ENCODE measurements at places on chromosomes 2 and 18.

- no peak overlapping the region for H3K27ac ChIP-seq
- no peak for DNase-seq
- H3K27me3 ChIP-seq = peaks cover 38% of the 10 kb centered on the region
- H3K4me3 ChIP-seq = no peak overlapping the region
- H3K36me3 ChIP-seq = no peaks in the 10 kb centered on the region
- no peaks in the 10 kb centered on the region for H3K4me1 ChIP-seq
These were observed 233.8 kb upstream of the SKOR2 start for GRCh38 chr18:47485221-47485797.

DNA sequence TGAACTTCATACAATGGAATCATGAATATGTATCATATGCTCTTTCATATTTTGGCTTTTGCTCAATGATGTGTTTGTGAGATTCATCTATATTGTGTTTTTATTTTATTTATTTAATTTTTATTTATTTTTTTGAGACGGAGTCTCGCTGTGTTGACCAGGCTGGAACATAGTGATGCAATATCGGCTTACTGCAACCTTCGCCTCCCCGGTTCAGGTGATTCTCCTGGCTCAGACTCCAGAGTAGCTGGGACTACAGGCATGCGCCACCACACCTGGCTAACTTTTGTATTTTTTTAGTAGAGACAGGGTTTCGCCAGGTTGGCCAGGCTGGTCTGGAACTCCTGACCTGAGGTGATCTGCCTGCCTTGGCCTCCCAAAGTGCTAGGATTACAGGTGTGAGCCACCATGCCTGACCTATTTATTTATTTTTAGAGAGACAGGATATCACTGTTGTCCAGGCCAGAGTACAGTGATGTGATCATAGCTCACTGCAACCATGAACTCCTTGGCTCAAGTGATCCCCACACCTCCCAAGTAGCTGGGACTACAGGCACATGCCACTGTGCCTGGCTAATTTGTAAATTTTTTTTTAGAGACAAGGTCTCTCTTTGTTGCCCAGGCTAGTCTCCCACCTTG is 74.5 kb downstream of the TET3 start:
- DNase-seq = no peak
- peaks cover 26% of the 10 kb centered on the region for H3K36me3 ChIP-seq
- H3K4me1 ChIP-seq = peaks cover 4% of the 10 kb centered on the region
- H3K4me3 ChIP-seq = no peak overlapping the region
- no peaks in the 10 kb centered on the region for H3K27me3 ChIP-seq

DNA sequence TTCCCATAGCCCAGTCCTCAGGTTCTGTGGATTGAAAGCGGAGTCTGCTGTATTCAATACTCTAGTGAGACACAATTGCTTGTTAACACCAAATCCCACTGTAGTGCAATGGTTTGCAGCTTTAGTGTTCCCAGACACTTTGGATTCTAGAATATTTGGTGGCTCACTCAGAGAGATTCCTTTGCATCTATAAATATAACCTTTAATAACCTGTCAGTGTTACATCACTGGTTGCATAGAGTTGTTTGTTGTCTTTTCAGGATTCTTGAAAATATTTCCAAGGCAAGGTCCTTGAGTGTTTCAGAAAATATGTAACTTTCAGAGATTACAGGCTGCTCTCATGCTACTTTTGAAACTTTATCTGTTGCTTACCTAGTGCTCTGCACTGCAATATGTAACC is 157.5 kb downstream of the ZEB2 start:
- no peaks in the 10 kb centered on the region for H3K27me3 ChIP-seq
- peaks cover 23% of the 10 kb centered on the region for H3K4me1 ChIP-seq
- no peaks in the 10 kb centered on the region for H3K36me3 ChIP-seq
- H3K27ac ChIP-seq = no peak overlapping the region

GRCh38 chr2:102147935-102148334 is 5.4 kb downstream of the IL1R1 start:
- H3K27ac ChIP-seq = no peak overlapping the region
- H3K27me3 ChIP-seq = peaks cover 20% of the 10 kb centered on the region
- H3K4me1 ChIP-seq = no peaks in the 10 kb centered on the region
- DNase-seq = no peak

GRCh38 chr18:28152754-28153153 is 24.2 kb downstream of the CDH2 start:
- peaks cover 4% of the 10 kb centered on the region for H3K36me3 ChIP-seq
- H3K4me3 ChIP-seq = peak overlapping the region; percentile 52
- no peak for DNase-seq
- peak overlapping the region; percentile 54 for H3K27ac ChIP-seq
- peaks cover 86% of the 10 kb centered on the region for H3K4me1 ChIP-seq
- no peaks in the 10 kb centered on the region for H3K27me3 ChIP-seq

GRCh38 chr2:53958443-53958842 is 12.3 kb downstream of the PSME4 start:
- DNase-seq = no peak
- H3K36me3 ChIP-seq = no peaks in the 10 kb centered on the region
- H3K27me3 ChIP-seq = no peaks in the 10 kb centered on the region
- no peak overlapping the region for H3K27ac ChIP-seq

GRCh38 chr2:25129901-25130520 is 38.4 kb downstream of the POMC start:
- H3K36me3 ChIP-seq = peaks cover 5% of the 10 kb centered on the region
- H3K27ac ChIP-seq = no peak overlapping the region
- no peaks in the 10 kb centered on the region for H3K27me3 ChIP-seq
- H3K4me1 ChIP-seq = peaks cover 18% of the 10 kb centered on the region
- H3K4me3 ChIP-seq = no peak overlapping the region
- DNase-seq = no peak

GRCh38 chr2:121386707-121387106 is 101.7 kb upstream of the TFCP2L1 start:
- DNase-seq = no peak
- no peaks in the 10 kb centered on the region for H3K4me1 ChIP-seq
- H3K36me3 ChIP-seq = peaks cover 31% of the 10 kb centered on the region
- H3K27ac ChIP-seq = no peak overlapping the region

GRCh38 chr2:149037851-149038250 is 648 bp upstream of the LYPD6B start:
- peaks cover 4% of the 10 kb centered on the region for H3K4me1 ChIP-seq
- peaks cover 71% of the 10 kb centered on the region for H3K27me3 ChIP-seq
- peak overlapping the region; percentile 89 for H3K4me3 ChIP-seq
- DNase-seq = no peak
- no peak overlapping the region for H3K27ac ChIP-seq

GRCh38 chr2:24860631-24861030 is 59.4 kb downstream of the ADCY3 start:
- H3K4me1 ChIP-seq = peaks cover 11% of the 10 kb centered on the region
- no peak for DNase-seq
- peaks cover 4% of the 10 kb centered on the region for H3K36me3 ChIP-seq
- no peak overlapping the region for H3K4me3 ChIP-seq
- no peak overlapping the region for H3K27ac ChIP-seq

- no peaks in the 10 kb centered on the region for H3K27me3 ChIP-seq
- H3K27ac ChIP-seq = no peak overlapping the region
- no peak for DNase-seq
- no peak overlapping the region for H3K4me3 ChIP-seq
- no peaks in the 10 kb centered on the region for H3K36me3 ChIP-seq
These were observed 87.7 kb upstream of the LRP1B start for GRCh38 chr2:142218471-142218870.

GRCh38 chr2:67180841-67181240 is 216.3 kb upstream of the ETAA1 start:
- H3K4me1 ChIP-seq = no peaks in the 10 kb centered on the region
- no peak for DNase-seq
- H3K27ac ChIP-seq = no peak overlapping the region
- H3K4me3 ChIP-seq = no peak overlapping the region

DNA sequence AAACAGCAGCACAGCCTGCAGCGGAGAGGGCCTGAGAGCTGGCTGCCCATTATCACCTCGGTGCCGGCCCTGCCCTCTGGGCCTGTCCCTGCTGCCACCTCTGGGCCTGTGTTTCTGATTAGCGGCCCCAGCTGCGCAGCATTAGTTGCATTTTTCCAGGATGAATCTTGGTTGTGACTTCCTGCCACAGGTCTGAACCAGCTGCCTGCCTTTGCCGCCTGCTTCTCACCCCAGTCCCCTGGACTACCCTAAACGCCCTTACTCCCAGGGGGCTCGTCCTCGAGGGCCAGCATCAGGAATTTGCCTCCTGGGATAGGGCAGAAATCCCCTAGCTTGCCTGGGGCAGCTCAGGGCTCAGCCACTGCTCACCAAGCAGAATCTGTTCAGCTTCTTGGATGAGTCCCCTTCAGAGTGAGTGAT is 342.8 kb downstream of the DYSF start:
- H3K4me3 ChIP-seq = no peak overlapping the region
- H3K27ac ChIP-seq = no peak overlapping the region
- no peak for DNase-seq
- H3K36me3 ChIP-seq = no peaks in the 10 kb centered on the region

GRCh38 chr2:21372654-21373053 is 248.9 kb downstream of the TDRD15 start:
- H3K27me3 ChIP-seq = peaks cover 4% of the 10 kb centered on the region
- H3K36me3 ChIP-seq = no peaks in the 10 kb centered on the region
- no peak overlapping the region for H3K4me3 ChIP-seq
- H3K27ac ChIP-seq = no peak overlapping the region
- no peak for DNase-seq

DNA sequence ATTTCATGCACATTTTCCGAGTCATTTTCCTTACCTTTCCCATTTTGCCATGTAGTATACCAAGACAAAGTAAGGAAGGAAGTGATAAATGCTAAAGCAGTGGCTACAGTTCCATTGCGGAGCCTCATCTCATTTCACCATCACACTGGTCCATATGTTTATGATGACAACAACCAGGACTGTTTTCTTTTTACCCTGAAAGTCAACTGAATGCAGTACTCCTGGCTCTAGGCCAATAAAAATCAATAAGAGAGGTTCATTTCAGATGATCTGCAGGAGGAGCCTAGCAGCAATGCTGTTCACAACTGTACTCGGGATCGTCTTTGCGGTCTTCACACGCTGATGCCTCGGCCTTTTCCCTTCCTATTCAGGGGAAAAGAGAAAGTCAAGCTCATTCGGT is 4.7 kb downstream of the MGAT4A start:
- H3K27ac ChIP-seq = no peak overlapping the region
- H3K4me3 ChIP-seq = no peak overlapping the region
- DNase-seq = no peak
- peaks cover 9% of the 10 kb centered on the region for H3K36me3 ChIP-seq
- H3K27me3 ChIP-seq = peaks cover 31% of the 10 kb centered on the region

GRCh38 chr18:25701821-25702220 is 349.9 kb upstream of the ZNF521 start:
- H3K4me1 ChIP-seq = peaks cover 39% of the 10 kb centered on the region
- peaks cover 35% of the 10 kb centered on the region for H3K27me3 ChIP-seq
- H3K27ac ChIP-seq = no peak overlapping the region
- DNase-seq = no peak

- H3K36me3 ChIP-seq = no peaks in the 10 kb centered on the region
- no peak overlapping the region for H3K27ac ChIP-seq
- H3K4me1 ChIP-seq = peaks cover 11% of the 10 kb centered on the region
- DNase-seq = no peak
- no peak overlapping the region for H3K4me3 ChIP-seq
These were observed 52.3 kb upstream of the SEC11C start for GRCh38 chr18:59087391-59087790.

GRCh38 chr2:174218773-174219172 is 29.6 kb downstream of the OLA1 start:
- no peaks in the 10 kb centered on the region for H3K27me3 ChIP-seq
- no peak for DNase-seq
- H3K4me3 ChIP-seq = no peak overlapping the region
- peaks cover 2% of the 10 kb centered on the region for H3K36me3 ChIP-seq

DNA sequence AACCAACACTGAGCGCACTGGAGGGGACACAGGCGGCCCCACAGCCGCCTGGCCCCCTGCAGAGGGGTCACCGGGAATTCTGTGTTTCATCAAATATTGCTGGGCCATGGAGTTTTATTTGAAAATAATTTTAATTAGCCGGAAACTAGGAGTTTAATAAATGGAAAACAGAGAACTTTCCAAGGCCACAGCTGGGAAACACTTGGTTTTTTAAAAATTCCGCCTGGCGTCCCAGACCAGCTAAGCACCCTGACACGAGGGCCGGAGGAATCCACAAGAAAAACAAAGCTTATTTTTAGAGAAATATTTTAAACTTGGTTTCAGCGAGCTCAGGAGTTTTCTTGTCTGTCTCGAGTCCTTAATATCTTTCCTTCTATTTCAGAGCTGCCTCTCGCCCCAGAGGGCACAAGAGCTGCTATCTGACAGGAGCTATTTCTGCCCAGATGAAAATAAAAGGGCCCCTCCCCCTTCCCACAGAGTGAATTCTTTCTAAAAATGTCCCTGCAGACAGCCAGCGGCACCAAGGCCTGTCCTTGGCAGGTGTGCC is 8.2 kb downstream of the ZFP36L2 start:
- peaks cover 65% of the 10 kb centered on the region for H3K4me1 ChIP-seq
- H3K27ac ChIP-seq = peak overlapping the region; percentile 75
- DNase-seq = no peak
- no peaks in the 10 kb centered on the region for H3K36me3 ChIP-seq
- peaks cover 2% of the 10 kb centered on the region for H3K27me3 ChIP-seq
- peak overlapping the region; percentile 55 for H3K4me3 ChIP-seq

GRCh38 chr2:197055045-197055444 is 128.5 kb upstream of the PGAP1 start:
- H3K27me3 ChIP-seq = no peaks in the 10 kb centered on the region
- peaks cover 19% of the 10 kb centered on the region for H3K36me3 ChIP-seq
- H3K4me1 ChIP-seq = no peaks in the 10 kb centered on the region
- no peak overlapping the region for H3K27ac ChIP-seq
- H3K4me3 ChIP-seq = no peak overlapping the region
